ENCODE measurements at places on chromosomes 3 and 15.
A peak's percentile ranks its signal among the peaks of the same experiment; 100 is the strongest.

- no peak for DNase-seq
Observed at GRCh38 chr3:177657243-177657642, 460.0 kb upstream of the TBL1XR1 start.

DNA sequence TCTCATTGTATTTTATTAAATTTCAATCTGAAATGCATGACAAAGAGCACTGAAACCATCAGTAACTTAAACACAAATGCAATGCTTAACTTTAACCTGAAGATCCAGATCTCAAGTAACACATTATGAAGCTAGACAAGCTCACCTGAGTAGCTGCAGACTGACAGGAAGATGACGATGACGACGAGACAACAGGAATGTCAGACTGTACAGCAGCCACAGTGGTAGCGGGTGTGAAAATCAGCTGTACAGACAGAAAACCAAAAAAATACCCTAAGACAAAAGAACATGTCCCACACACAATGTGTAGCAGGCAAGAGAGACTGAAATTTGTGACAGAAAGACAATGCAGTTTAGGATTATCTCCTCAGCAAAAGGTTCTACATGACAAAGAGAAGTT, 36.3 kb downstream of the PHC3 start:
- no peak for DNase-seq

GRCh38 chr3:16513141-16514020, at the start of gene RFTN1:
RFTN1 (minus strand) TSS chr3:16513699; CDS start chr3:16493869, 19,830 bp downstream.
- peak; percentile 25 for DNase-seq

DNA sequence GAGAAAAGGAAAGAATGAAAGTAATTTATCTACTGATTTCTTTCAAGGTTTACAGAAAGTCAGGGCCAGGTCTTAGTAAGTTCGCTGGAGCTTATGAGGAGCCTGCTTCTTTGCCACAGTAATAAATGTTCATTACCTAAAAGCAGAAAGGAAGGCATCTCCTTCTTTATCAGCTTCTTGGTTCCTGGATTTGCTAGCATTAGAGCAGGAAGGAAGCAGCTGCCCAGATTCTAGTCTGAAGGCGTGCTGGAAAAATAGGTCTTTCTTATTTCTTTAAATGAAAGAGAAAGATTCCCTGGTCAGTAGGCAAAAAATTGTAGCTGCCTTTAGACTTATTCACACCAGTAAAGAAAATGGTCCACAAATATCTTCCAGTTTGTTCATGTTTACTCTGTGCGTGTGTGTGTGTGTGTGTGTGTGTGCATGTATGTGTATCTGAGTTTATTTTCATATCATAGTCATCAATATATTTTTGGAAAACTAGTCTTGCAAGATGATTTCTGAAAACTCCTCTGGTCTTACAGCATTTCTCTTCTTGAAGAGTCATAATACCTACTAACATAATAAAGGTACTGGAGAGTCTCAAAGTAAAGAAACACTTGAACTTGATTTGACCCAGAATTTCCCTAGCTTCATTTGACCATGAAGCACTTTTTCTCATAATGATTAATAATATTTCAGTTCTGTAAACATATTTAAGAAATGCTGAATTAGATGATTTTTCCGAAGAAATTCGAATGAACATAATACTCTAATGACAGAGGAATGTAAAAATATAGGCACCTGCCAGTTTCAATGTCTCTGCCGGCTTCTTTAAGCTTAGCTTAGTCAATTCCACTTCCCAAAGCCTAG, 255.3 kb upstream of the ZPLD1 start:
- DNase-seq = no peak

DNA sequence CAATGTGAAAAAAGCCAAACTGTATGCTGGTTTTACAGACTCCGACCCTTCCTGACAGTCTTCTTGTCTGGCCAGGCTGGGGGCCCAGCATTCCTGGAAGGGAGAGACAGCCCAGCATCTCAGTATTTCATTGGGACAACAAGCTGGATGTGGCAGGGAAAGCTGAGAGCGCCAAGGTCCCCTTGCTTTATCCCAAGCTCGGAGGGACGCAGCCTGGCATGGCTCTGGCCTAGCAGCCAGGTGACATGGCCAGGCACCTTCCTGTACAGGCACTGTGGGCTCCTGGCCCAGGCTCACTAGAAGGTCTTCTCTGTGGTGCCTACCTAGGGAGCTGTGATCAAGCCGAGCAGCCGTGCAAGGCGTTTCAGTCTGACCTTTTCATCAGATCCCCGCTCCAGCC, 33.0 kb downstream of the UMPS start:
- no peak for DNase-seq

DNA sequence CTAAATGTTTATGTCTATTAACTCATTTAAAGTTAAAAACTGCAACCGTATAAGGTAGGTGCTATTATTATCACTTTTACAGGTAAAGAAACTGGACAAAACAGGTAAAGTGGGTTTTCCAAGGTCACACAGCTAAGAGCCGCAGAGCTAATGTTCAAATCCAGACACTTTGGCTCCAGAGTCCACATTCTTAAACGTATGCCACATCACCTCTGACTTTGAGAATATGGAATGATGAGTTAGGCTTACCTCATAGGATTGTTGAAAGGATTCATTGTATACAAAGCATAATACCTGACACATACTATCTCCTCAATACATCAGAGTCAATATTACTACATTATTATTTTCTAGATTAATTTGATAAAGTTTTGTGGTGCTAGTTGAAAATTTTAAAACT, 240.9 kb upstream of the STT3B start:
- DNase-seq = no peak

DNA sequence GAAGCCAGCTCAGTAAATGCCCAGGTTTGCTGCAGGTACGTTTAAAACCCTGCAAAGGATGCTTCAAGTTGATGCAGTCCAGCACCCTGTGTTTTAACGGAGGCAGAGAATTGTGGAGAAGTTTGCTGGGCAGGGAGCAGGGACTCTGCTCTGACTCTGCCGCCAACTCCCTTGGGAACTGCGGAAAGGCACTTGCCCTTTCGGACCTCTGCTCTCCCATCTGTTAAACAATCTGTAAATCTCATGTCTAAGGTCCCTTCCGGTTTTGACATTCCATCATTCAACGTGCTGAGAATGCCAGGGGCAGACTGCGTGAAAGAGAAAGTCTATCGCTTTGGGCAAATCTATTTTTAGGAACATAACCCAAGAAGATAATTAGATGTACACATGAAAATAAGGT, 184.5 kb downstream of the OPA1 start:
- DNase-seq = no peak

DNA sequence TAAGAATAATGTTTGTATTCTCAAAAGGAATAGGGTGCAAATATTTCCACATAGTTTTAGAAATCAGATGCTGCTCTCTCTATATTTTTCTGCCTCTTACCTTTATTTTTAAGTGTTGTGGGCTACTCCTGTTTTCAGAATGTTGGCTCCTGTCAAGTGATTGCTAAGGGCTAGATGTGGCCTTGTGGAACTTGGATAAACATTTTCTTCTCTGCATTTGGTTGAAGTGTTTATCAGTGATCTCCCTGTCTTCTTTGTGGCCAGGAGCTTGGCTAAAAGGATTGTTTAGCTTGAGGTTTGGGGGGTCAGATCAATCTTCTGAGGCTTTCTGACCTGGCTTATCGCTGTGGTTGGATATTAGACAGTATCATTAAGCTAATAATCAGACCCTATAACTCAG, 112.6 kb downstream of the TCF12 start:
- DNase-seq = no peak

DNA sequence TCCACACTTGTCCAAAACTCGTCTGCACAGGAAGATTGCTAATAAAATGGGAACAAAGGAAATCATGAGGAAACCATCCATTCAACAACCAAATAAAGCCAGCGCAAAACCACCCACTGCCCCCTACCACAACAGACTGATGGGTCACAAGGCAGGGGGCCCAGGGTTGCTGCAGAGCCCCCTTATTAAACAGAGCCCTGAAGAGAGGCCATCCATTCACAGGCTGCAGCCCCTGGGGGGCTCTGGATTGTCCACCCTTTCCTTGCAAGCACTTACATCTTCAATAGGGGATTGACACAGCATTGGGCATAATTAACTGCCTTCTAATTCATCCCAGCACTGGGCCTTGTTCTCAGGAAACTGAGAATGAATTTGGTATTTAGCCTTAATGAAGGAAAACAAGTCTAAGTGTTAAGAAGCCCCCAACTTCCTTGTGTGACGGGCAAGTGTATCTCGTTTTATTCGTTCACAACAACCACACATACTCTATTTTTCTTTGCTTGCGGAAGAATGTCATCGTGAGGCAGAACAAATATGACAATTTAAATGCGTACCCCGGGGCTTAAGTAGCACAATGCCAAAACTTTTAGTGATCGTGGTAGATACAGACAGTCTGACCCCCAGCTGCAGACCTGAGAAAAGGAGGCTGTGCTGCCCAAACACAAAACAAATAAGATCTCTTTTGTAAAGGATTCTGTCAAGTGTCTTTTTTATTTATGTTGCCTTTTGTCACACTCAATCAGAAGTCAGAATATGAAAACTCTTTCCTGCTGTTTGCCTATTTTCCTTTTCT, 144.0 kb downstream of the SEMA6D start:
- DNase-seq = no peak

DNA sequence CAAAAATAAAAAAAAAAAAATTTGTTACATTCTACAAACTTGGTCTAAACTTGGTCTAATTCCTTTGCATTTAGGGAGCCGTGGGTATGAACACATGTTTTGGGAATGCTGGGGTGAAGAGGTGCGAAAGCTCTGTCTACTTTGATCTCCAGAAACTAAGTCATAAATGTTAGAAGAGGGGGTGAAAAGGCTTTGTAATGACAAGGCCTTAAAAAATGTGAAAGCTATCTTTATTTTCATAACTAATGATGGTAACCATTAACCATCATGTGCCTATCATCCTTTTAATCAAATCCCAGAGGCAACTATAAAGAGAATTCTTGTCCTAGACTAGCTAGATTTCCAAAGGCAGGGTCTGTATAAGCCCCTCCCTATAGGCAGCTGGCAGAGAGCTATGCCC, 60.9 kb downstream of the PRICKLE2 start:
- no peak for DNase-seq

- no peak for DNase-seq
Observed at GRCh38 chr15:69434238-69434637, 18.4 kb upstream of the RPLP1 start.

- DNase-seq = no peak
Observed at GRCh38 chr3:130669740-130670139, 76.9 kb downstream of the PIK3R4 start.

GRCh38 chr15:28911310-28911931, 25.6 kb downstream of the APBA2 start:
- no peak for DNase-seq
